Hepatocyte (in vitro differentiated cells): ENCODE measurements at places on chromosomes 12 and 14. TPM values are rescaled to one million over a fixed set of nuclear protein-coding genes. Genes with fewer than 3 reads are reported as not detected.

- DNase-seq = no peak
These were observed 13.5 kb upstream of the PDZRN4 start for GRCh38 chr12:41174602-41175001.

- no peak for DNase-seq
These were observed 273.9 kb downstream of the GLT1D1 start for GRCh38 chr12:129127211-129127610.

DNA sequence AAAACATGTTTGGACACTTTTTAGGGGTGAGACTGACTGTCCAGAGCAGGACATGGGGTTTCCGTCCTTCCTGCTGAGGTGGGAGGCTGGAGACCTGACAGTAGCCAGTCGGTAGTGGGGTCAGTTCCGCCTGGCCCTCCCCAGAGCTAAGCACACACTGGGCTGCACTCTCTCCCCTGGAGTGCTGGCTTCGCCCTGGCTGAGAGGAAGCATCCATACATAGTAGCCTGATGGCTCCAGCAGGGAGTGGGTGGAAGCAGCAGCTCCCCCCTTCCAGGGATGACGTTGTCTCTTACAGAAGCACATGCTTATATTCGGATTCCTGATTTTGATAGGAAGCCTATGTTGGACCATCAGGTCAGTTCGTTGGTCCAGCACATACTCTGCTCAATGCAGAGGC is 40.4 kb downstream of the SFSWAP start:
- DNase-seq = no peak

GRCh38 chr14:55556929-55557623 is 22.9 kb upstream of the KTN1 start:
- peak; percentile 74 for DNase-seq

- peak; percentile 67 for DNase-seq
These were observed 694 bp downstream of the AKAP5 start for GRCh38 chr14:64465831-64466554.

- no peak for DNase-seq
These were observed 26.2 kb upstream of the TRAF3 start for GRCh38 chr14:102751088-102751487.

GRCh38 chr14:73472185-73473114 is 14.1 kb upstream of the NUMB start:
- peak; percentile 70 for DNase-seq

DNA sequence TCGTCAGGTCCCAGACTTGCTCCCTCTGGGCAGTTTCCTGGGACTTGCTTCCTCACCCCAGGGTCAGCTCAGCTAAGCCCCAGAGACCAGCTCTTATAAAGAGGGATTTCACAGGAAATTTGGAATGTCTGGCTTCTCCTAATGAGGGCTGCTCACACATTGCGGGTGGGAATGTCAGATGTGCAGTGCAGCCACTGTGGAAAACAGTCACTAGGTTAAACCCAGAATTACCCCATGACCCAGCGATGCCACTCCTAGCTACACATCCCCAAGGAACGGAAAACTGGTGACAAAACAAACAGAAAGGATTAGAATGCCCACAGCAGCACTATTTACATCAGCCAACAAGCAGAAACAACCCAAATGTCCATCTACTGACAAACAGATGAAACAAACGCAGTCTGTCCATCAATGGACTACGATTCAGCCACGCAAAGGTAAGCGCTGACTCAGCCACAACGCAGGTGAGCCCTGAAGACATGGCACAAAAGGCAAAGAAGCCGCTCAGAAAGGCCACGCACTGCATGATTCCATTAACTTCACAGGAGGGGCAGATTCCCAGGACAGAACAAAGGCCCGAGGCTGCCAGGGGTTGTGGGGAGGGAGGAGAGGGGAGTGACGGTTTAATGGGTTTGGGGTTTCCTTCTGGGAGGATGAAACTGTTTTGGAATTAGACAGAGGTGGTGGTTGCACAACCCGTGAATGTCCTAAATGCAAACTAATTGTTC is 63.0 kb downstream of the NCOR2 start:
- DNase-seq = no peak

DNA sequence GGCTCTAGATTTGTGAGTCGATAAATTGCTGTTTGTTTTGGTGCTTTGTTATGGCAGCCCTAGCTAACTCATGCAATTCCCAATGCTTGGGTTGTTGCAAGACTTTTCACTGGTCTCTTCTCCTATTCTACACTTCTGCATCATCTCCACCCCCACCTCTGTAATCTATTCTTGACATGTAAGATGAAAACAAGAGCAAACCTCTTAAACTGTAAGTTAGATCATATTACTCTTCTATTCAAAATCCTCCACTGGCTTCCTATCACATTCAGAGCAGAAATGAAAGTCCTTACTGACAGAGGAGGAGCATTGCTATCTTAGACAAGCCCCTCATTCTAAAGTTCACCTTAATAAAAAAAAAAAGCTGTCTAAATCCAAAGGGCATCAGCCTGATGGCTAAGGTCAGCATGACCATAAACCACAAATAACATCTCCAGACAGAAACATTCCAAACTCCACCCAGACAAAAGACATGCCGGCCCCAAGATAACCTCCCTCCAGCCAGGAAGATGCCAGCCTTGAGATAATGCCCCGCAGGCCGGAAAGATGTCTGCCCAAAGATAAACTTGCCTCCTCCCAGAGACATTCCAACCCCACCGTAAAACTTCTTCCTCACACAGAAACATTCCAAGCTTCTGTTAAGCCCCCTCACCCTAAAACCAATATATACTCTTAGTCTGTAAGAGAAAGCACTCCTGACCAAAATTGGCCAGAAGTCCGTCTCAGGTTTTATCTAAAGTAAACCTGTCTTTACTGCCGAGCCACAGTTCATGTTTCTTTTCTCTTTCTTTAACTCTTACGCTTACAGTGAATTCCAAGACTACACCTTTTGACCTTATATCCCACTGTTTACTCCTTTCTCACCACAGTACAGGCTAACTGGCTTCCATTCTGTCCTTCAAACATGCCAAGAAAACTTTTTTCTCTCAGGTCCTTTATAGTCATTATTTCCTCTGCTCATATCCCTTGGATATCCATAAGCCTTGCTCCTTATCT is 308.9 kb downstream of the KCNH5 start:
- no peak for DNase-seq

GRCh38 chr12:41992692-41993215 is 151.9 kb downstream of the GXYLT1 start:
- DNase-seq = no peak

GRCh38 chr14:102222751-102223150 is 82.2 kb downstream of the MOK start:
- DNase-seq = no peak

DNA sequence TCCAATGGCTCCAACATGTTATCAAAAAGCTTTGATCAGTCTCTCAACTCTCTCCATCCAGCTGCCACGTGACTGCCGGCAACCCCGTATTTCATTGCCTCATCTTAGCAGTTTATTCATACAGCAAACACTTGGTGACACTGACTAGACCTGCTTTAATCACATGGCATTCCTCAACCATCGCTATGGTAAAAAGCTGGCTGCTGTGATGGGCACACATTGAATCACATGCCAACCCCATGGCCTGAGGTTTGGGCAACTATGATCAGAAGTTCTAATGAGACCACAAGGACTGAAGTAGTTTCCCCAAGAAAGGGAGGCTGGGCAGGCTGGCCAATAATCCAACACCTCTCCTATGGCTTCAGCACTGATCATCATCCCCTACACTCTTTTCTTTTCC is 40.6 kb upstream of the TAS2R42 start:
- DNase-seq = no peak

GRCh38 chr14:99127651-99128167 is 144.3 kb downstream of the BCL11B start:
- peak; percentile 50 for DNase-seq

DNA sequence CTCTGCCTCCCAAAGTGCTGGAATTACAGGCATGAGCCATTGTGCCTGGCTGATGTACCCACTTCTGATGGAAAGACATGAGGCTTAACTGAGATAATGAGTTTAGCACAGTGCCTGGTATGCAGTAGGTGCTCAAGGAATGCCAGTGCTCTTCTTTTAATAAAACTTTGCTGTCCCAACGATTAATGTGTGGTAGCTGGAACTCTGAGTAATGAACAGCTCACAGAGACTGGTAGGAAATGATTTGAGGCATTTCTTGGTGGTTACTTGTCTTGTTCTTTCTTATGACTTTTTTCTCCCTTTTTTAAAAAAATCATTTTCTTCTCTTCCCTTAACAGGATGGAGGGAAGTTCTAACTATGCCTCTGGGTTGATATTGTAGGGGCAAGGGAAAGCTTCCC is 235.7 kb upstream of the PWP1 start:
- no peak for DNase-seq

GRCh38 chr12:89800435-89800834 is 91.8 kb upstream of the ATP2B1 start:
- DNase-seq = no peak

DNA sequence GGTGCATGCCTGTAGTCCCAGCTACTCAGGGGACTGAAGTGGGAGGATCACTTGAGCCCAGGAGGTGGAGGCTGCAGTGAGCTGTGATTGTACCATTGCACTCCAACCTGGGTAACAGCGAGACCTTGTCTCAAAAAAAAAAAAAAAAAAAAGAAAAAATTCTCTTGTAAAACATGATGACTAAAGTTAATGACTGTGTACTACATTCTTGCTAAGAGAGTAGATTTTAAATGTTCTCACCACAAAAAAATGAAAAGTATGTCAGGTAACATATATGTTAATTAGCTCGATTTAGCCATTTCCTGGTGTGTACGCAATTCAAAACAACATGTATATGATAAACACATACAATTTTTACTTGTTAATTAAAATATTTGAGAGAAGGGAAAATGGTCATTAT is 480.7 kb upstream of the RGS6 start:
- DNase-seq = no peak

- DNase-seq = no peak
These were observed 103.0 kb downstream of the NDUFA12 start for GRCh38 chr12:94900496-94900895.

DNA sequence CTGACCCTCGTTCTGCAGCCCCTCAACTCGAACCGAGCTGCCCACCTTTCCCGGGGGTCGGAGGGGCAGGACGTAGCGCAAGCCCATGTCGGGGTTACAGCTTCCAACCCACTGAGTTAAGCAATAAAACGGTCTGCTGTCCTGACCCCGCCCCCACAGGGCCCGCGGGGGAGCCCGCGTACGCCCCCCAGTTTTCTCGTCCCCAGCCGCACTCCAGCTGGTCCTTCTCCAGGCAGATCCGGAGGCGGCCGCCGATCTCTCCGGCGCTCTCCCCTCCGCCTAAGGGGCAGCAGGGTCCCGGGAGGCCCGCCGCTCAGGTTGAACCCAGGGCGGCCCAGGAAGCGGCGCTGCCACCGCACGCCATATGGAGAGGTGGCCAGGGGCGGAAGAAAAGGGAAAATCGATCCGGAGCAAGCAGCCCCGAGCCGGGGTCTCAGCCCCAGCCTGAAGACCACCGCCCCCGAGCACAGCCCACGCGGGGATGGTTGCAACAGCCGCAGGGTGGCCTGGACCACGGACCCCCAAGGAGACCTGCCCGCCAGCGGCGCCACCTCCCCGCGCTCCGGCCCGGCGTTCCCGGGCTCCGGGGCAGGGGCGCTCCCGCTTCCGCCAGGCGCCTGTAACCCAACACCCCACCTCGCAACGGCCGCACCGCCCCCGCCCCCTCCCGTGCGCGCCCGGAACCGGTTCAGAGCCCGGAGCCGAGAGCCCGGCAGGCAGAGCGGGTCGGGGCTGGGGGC is 760 bp downstream of the ACTN1 start:
- DNase-seq = peak; percentile 82

- DNase-seq = peak; percentile 86
These were observed 907 bp upstream of the EFS start for GRCh38 chr14:23365732-23366425.

The ADAMTS20 gene
- total RNA-seq = 0.36 and 1.2 TPM in 2 replicates

The KRT2 gene
- not detected in 2 replicates for total RNA-seq

The LTBR gene
- 35.4 and 42.4 TPM in 2 replicates for total RNA-seq

The TPPP2 gene
- not detected in 2 replicates for total RNA-seq

The TSPAN11 gene
- 7.5 and 9.6 TPM in 2 replicates for total RNA-seq

The VWF gene
- 0.04 and 0.20 TPM in 2 replicates for total RNA-seq
